ENCODE measurements at places on chromosomes 11 and 22.

GRCh38 chr11:125165111-125165842, 726 bp downstream of the PKNOX2 start:
- no peak for DNase-seq

DNA sequence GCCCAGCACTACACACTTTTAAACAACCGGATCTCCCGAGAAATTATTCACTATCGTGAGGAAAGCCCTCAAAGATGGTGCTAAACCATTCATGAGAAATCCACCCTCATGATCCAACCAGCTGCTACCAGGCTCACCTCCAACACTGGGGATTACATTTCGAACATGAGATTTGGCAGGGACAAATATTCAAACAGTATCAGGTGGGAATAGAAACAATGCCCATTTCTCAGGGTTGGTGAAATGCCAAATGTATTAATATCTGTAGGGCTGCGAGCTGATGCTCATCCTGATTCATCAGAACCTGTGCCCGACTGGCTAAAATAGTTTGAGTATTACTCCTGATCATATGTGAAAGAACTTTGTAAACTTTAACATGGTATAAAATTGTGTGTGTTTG, 15.8 kb upstream of the PTPRJ start:
- no peak for DNase-seq

- DNase-seq: no peak
Observed at GRCh38 chr11:73734993-73735392, 25.9 kb downstream of the RAB6A start.

DNA sequence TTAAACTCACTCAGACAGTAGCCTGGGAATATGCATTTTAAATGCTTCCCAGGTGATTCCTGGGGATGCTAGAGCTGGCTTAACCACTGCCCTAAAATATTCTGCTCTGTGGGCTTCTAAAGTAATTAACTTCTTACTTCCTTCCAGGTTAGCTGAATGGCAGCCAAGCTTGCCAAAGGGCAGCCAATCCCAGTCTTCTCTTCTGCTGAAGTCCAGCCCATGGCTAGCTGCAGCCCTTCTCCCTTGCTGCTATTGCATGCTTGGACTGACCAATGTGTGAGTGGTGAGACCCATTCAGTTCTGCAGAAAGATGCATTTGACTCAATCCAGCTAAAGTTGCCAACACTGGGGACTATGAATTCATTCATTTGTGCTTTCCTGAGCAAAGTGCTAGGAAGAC, 411.9 kb downstream of the SOX6 start:
- no peak for DNase-seq

DNA sequence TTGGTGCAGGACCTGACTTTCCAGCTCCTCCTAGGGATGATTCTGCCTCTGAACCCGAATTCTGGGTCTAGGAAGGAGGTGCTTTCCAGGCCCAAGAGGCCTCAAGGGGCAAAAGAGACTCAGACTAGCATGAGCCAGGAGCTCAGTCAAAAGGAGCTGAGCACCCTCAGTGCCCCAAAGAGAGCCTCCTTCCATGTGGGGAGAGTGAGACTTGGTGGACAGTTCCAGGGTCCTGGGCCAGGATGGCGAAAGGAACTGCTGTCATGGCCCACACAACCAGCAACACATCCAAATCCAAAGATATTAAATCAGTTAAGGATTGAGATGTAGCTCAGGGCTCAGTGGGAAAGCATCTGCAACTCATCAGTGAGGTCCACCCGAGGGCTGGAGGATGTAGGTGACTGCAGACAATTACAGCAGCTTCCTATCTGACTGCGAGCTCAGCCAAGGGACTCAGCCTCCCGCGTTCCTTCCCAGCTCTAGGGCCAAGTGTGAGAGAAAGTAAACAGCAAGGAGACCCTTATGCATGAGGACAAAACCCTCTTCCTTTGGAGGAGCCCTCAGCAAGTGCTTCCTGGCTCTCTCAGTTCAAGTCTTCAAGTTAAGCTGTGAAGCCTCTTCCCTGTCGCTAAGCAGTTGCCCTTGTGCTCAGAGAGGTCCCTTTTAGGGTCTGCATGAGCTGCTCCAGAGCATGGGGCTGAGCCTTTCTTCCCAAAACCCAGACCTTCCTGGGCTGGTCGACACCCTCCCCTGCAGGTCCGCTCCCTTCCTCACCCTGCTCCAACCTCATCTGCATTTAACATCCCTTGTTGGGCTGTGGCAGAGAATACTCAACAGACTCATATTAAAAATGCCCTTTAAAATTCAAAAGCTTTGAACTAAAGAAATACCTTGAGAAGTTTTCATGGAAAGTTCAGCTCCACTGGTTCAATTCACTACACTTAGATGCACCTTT, 35.8 kb downstream of the C11orf58 start:
- DNase-seq: no peak

GRCh38 chr11:95385577-95385976, 154.6 kb upstream of the SESN3 start:
- DNase-seq: no peak

DNA sequence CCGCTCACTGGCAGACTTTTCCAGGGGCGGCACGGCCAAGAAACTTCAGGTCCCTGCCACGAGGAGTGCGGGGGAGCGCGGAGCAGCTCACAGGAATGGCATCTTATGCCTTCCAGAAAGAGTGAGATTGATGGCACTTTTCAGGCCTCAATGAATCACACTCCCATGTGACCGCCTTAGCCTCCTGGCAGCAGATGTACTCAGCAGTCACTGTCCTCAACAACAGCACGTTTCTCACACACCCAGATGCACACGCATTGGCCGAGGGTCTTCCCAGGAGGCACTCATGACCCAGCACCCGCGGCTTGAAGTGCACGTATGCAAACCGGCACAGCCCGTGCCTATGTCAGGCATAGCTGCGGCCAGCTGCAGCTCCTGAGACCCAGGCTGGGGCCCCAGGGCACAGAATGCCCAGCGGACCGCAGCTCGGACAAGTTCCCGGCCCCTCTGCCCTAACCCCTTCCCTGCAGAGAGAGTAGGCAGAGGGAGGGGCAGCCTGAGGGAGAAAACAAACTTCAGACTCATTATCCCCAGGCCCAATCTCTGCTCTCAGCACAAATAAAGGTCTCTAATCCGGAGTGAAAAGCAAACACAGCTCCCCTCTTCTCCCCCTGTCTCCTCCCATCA, 48.3 kb downstream of the RPUSD4 start:
- DNase-seq: no peak

GRCh38 chr11:7196396-7197146, 55.1 kb upstream of the SYT9 start:
- DNase-seq: peak; percentile 93

- DNase-seq: no peak
Observed at GRCh38 chr11:131824771-131825170, 454.4 kb downstream of the NTM start.

DNA sequence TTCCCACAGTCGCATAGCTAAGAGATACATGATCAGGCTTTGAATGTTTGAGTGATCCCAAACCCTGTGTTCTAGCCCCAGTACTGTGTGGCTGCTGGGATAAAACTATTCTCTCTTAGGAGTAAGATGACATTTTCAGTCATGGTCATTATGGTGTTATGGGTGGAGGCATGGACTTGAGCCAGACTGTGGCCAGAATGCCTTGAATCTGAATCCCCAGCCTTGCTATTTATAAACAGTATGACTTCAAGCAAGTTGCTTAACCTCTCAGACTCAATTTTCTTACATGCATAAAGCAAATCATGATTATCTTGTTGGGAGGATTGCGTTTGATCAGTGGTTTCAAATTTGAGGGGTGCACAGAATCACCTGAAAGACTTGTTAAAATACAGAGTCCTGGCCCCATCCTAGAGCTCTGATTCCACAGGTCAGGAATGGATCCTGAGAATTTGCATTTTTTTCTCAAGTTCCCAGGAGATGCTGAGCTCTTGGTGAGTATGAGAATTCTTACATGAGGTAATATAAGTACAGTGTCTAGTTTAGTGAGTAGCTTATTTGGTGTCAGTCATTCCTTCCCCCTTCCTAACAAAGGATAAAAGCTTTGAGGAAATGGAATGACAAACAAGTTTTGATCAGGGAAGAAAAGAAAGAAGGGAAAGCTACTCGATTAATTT, 571.7 kb downstream of the METTL15 start:
- no peak for DNase-seq

GRCh38 chr11:2530131-2530854, 85.5 kb downstream of the KCNQ1 start:
- DNase-seq: no peak

GRCh38 chr11:23704183-23704582, 792.7 kb upstream of the LUZP2 start:
- no peak for DNase-seq

DNA sequence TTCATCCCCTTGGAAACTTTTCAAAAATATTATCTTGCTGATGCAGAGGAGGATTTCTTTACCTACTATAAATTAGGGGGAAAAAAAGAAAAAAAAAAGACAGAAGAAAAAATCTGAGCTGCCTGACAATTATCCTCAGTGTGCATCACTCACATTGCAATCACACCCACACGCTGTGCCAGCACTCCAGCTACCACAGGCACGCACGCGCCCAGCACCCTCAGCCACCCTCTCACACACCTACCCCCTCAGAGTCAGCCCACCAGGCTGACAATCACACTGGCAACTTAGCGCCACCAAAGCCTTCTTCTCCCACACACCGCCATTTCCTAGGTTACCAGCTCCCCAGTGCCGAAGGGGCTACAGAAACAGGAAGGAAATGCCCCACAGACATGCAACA, 236.1 kb downstream of the KCNA4 start:
- no peak for DNase-seq
